ENCODE measurements at places on chromosomes 16 and 17.

- DNase-seq: peak; percentile 75
These were observed 27.0 kb upstream of the NTN1 start for GRCh38 chr17:8994319-8994718.

- no peak for DNase-seq
These were observed 114.9 kb upstream of the TOM1L1 start for GRCh38 chr17:54785643-54786268.

DNA sequence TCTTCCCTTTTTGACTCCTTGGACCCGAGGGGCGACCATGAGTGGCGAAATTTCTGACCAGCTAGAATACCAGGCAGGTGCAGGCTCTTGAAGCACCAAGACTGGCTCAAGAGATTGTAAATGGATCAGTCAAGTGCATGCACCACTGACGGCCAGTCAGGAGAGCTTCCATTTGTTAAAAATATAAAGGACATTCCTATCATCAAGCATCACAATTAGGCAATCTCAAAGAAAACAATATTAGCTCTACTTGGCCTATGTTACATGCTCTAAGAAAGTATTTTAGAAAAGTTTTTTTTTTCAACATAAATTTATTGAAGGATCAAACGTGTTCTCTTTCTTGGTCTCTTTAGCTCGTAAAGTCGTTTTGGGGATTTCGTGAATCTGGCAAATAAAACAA lies 1.5 kb upstream of the PRKCA start:
- no peak for DNase-seq

DNA sequence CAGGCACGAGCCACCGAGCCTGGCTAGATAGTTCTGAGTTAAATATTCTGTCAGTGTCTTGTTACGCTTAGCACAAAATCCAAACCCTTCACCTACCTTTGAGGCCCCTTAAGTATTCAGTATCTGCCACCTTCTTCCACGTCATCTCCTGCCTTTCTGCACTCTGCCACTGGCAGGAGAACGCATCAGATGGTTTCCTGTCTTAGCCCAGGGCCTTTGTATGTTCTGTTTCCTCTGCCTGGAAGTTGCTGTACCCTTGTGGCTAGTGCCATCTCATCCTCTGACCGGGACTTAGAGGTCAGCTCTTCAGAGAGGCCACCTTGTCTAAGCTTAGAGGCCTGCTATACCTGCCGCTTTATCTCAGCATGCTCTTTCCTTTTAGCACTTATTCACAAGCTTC lies 67.5 kb upstream of the LGALS9 start:
- DNase-seq: no peak

- no peak for DNase-seq
These were observed 18.0 kb downstream of the EMP2 start for GRCh38 chr16:10562361-10562899.

GRCh38 chr16:57478396-57479204 lies 7.7 kb downstream of the DOK4 start:
- no peak for DNase-seq

DNA sequence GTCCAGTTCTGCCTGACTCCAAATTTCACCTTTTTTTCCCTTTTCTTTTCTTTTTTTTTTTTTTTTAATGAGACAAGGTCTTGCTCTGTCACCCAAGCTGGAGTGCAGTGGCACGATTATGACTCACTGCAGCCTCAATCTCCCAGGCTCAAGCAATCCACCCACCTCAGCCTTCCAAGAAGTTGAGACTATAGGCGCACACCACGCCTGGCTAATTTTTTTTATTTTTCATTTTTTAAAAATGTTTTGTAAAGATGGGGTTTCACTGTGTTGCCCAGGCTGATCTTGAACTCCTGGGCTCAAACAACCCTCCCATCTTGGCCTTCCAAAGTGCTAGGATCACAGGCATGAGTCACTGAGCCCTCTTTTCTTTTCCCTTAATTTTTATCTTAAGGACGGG lies 33.4 kb upstream of the RBBP6 start:
- no peak for DNase-seq

GRCh38 chr17:66739553-66739952 lies 95.4 kb upstream of the CACNG5 start:
- no peak for DNase-seq

DNA sequence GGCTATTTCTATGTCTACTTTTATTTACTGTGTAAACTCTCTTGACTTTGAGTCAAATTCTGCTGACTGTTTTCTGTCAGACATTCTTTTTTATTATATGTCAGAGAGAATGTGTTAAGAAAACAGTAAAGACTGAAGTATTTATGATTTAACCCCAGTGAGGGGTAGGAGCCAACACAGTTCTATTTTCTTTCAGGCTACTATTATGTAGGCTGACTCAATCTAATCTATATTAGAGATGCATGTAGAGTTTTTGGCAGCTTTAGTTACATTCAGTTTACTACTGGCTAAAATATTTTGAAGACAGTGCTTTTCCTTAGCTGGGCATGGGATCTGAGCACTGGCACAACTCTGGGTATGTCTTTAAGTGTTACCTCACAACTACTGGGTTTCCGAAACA lies 1108.0 kb downstream of the CDH11 start:
- no peak for DNase-seq
